ENCODE measurements at places on chromosomes 12 and 14. TPM values are rescaled to one million over a fixed set of nuclear protein-coding genes. Genes with fewer than 3 reads are reported as not detected.
A peak's percentile ranks its signal among the peaks of the same experiment; 100 is the strongest.

GRCh38 chr14:100523843-100524169, 63.4 kb downstream of the BEGAIN start:
- no peak for DNase-seq

GRCh38 chr14:20680363-20680762, 4.0 kb upstream of the RNASE4 start:
- no peak for DNase-seq

GRCh38 chr12:99024191-99024590, 379.1 kb downstream of the APAF1 start:
- DNase-seq = no peak

DNA sequence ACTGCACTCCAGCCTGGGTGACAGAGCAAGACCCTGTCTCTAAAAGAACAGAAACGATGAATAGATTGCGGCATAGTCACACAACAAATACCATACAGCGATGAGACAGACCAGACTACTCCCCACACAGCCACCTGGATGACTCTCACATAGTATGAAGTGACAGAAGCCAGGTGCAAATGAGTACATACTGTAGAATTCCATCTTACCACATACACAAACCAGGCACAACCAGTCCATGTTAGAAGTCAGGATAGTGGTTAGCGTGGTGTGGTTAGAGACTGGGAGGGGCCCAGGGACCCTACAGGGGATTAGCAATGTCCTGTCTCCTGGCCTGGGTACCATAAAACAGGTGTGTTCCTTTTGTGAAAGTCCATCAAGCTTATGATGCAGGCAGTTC, 53.8 kb downstream of the FAM222A start:
- peak; percentile 3 for DNase-seq

DNA sequence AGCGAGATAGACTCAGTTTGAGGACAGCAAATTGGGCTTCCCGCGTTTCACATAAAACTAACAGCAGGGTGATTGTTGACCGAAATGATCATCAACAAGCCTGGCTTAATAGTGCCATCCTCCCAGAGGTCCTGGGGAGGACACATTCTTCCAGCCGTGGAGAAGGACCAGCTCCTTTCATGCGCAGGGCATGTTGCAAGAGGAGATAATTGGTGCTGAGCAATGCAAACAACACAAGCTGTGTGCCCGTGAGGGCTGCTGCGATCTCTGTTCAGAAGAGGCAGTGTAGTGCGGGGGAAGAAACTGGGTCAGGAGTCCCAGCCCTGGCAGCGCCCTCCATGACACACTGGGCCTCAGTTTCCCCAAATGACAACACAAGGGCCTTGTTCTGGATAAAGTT, 54.3 kb downstream of the CCDC85C start:
- DNase-seq = no peak

GRCh38 chr12:76312315-76312714, 35.9 kb downstream of the BBS10 start:
- no peak for DNase-seq

GRCh38 chr12:83113945-83114344, 427.2 kb downstream of the TMTC2 start:
- DNase-seq = peak; percentile 39

DNA sequence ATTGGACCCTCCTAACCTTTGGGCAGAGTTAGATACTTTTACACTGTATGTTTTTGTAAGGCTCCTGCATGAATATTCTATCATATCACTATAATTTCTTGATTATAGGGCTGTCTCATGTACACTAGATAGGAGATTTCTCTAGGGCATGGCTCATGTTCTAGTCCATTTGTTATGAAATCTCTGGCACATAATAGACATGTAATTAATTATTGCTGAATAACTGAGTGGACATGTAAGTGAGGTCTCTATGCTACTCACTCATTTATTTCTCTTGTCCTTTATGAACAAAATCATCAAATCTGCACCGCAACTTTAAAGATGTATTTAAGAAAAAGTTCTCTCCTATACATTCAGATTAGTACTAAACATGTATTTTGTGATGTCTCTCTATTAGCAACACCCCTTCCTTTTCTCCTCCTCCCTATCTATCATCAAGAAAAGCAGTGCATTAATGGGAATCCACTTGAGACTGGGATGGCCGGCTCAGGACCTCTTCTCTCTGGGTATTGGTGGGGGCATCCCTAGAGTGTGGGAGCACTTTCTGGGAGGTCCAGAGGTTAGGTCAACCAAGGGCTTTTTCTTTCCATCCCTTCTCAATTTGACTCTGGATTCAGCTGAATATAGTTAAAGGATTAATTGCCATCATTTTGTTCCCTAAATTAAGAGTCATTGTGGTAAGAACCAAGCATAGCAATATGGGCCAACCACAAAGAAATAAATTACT, 168.0 kb upstream of the HMGA2 start:
- DNase-seq = no peak

GRCh38 chr12:106583242-106584103, 669 bp downstream of the RFX4 start:
- no peak for DNase-seq

DNA sequence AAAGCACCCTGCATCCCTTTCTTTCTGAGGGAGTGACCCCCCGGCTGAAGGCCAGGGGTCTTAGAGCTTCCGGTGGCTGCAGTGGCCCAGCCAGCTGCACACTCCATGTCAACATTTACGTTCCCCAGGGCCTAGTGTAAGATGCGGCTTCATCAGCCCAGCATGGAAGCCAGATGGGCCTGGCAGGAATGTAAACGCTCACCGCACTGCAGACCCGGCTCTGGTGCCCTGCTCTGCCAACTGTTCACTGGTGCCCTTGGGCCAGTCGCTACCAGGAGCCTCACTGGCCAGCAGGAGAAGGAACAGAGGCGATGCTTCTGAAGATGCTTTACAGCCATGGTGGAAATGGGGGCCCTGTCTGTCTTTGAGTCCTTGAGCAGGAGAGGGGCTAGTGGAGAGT, 8.6 kb upstream of the TMEM119 start:
- no peak for DNase-seq

DNA sequence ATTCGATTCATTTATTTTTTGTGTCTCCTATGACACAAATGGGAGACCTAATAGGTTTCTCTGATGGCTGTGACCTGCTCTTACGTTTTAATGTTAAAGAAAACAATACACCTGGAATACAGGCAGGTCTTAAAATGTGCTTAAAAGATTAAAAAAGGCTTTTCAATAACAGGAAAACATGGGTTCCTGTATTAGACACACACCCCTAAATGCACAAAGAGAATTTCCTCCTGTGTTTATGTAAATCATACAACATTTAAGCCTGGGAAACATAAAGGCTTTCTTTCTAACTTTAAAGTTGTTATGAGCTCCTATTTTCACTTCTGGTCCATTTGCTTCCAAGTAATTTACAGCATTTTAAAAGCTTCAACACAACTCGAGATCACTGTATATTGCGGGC, 191.3 kb downstream of the STXBP6 start:
- no peak for DNase-seq

GRCh38 chr12:92493816-92494215, 209.0 kb upstream of the PLEKHG7 start:
- no peak for DNase-seq

ERBB3 gene
- 3.1 TPM for total RNA-seq

MLXIP gene
- 13.2 TPM for total RNA-seq

CCDC175 gene
- 0.96 TPM for total RNA-seq

Measured in umbilical cord (tissue), 2 donors.